ENCODE measurements at places on chromosomes 5 and 9.

GRCh38 chr9:22165144-22165543, 156.0 kb upstream of the CDKN2B start:
- no peak for DNase-seq
- H3K36me3 ChIP-seq = no peaks in the 10 kb centered on the region
- H3K4me1 ChIP-seq = peaks cover 3% of the 10 kb centered on the region
- H3K4me3 ChIP-seq = no peak overlapping the region
- H3K27me3 ChIP-seq = no peaks in the 10 kb centered on the region

DNA sequence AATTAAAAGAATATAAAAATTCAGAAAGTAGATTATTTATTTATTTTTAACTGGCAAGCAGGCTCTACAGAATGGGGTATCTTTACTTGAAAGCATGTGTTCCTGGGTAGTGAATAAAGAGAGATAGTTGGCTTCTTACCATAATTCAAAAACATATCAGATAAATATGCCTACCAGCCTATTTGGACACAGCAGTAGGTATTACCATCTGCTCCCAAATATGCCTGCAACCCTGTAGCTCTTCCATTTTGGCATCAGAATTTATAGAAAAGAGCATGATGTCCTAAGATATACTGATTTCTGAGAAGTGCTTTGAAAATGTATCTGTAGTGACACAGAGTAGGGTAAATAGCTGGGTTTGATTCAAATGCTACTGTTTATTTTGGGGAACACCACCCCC, 1300.5 kb upstream of the DMAC1 start:
- H3K4me3 ChIP-seq = no peak overlapping the region
- no peaks in the 10 kb centered on the region for H3K4me1 ChIP-seq
- no peaks in the 10 kb centered on the region for H3K36me3 ChIP-seq

DNA sequence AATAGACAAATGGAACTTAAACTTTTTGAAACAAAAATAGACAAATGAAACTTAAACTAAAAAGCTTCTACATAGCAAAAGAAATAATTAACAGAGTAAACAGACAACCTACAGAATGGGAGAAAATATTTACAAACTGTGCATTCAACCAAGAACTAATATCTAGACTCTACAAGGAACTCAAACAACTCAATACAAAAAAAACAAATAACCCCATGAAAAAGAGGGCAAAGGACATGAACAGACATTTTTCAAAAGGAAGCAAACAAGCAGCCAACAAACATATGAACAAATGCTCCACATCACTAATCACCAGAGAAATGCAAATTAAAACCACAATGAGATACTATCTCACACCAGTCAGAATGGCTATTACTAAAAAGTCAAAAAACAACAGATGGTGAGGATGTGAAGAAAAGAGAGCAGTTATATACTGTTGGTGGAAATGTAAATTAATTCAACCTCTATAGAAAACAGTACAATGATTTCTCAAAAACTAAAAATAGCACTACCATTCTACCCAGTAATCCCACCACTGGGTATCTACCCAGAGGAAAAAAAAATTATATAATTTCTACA, 170.8 kb upstream of the RGMB start:
- peak; percentile 51 for DNase-seq
- no peak overlapping the region for H3K27ac ChIP-seq
- no peaks in the 10 kb centered on the region for H3K36me3 ChIP-seq
- H3K27me3 ChIP-seq = no peaks in the 10 kb centered on the region
- no peak overlapping the region for H3K4me3 ChIP-seq
- peaks cover 21% of the 10 kb centered on the region for H3K4me1 ChIP-seq

DNA sequence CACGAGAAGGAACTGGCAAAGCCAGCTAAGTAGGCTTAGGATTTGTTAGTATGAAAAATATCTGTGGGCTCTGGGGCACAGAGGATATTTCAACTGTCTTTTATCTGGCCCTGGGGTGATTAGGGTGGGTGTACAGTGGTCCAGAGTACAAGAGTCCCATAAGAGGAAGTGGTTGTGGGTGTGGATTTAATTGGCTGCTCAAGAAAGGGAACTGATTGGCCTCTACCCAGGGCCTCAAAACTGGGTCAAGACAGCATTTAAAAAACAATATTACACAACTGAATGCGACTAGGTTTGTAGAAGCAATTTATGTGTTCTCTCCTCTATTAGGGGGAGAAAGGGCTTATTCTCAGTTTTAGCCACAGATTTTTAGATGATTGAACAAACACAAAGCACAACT, 1353.4 kb upstream of the WWC1 start:
- no peak overlapping the region for H3K27ac ChIP-seq
- H3K36me3 ChIP-seq = no peaks in the 10 kb centered on the region
- H3K4me1 ChIP-seq = no peaks in the 10 kb centered on the region
- no peak overlapping the region for H3K4me3 ChIP-seq
- no peaks in the 10 kb centered on the region for H3K27me3 ChIP-seq

GRCh38 chr5:31273161-31273560, 79.7 kb downstream of the CDH6 start:
- H3K36me3 ChIP-seq = no peaks in the 10 kb centered on the region
- no peak overlapping the region for H3K27ac ChIP-seq
- DNase-seq = no peak
- no peaks in the 10 kb centered on the region for H3K4me1 ChIP-seq
- no peaks in the 10 kb centered on the region for H3K27me3 ChIP-seq
- H3K4me3 ChIP-seq = no peak overlapping the region

DNA sequence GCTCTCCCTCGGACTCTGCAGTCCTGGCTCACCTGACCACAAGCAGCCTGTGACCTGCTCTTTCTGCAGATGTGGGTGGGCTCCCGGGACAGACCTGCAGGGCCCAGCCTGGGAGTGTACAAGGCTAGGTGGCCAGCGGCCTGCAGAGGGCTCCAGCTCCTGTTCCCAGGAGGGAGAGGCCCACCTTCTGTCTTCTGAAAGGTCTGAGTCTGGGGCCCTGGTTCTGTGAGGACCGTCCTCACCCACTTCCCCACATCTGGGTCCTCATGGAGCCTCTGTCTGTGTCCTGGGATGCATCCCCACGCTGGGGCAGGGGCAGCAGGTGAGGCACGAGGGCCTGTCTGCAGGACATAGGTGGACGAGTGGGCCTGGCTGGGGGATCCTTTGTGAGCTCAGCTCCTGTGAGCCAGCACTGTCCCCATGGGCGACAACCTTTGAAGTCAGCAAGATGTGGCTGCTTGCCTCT, 43.7 kb downstream of the PHF2 start:
- DNase-seq = no peak
- H3K36me3 ChIP-seq = no peaks in the 10 kb centered on the region
- H3K4me1 ChIP-seq = no peaks in the 10 kb centered on the region
- H3K27ac ChIP-seq = no peak overlapping the region

- H3K27ac ChIP-seq = no peak overlapping the region
- no peaks in the 10 kb centered on the region for H3K27me3 ChIP-seq
- H3K36me3 ChIP-seq = peaks cover 11% of the 10 kb centered on the region
Measured at GRCh38 chr9:79663300-79663699, 91.5 kb downstream of the TLE4 start.

DNA sequence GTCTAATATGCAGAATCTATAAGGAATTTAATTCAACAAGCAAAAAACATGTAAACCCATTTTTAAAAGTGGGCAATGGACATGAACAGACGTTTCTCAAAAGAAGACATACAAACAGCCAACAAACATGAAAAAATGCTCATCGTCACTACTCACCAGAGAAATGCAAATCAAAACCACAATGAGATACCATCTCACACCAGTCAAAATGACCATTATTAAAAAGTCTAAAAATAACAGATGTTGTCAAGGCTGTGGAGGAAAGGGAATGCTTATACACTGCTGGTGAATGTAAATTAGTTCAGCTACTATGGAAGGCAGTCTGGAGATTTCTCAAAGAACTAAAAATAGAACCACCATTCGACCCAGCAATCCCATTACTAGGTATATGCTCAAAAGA, 3.1 kb upstream of the KLHL3 start:
- no peak overlapping the region for H3K4me3 ChIP-seq
- no peaks in the 10 kb centered on the region for H3K27me3 ChIP-seq
- no peaks in the 10 kb centered on the region for H3K4me1 ChIP-seq
- DNase-seq = no peak

DNA sequence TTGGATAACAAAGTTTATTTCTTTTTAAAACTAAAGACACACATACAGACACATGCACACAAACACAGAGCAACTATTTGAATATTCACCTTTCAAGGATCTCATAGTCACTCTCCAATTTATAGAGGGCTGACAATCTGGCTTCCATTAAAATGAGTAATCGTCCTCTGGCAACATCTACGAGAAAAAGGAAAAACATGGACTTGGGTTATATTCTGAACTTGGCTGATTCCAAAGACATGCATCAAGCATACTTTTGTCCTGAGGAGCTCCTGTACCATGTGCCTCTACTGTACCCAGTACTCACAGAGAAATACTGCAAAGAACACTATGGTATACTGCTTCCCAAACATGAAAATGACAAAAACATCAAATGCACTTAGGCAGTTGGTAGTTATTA, 15.4 kb downstream of the IARS1 start:
- no peaks in the 10 kb centered on the region for H3K4me1 ChIP-seq
- H3K27ac ChIP-seq = 0 out of 2 replicates have a peak overlapping the region, but pooled peaks have one; percentile 2
- H3K36me3 ChIP-seq = peaks cover 95% of the 10 kb centered on the region
- no peak for DNase-seq
- H3K27me3 ChIP-seq = no peaks in the 10 kb centered on the region

DNA sequence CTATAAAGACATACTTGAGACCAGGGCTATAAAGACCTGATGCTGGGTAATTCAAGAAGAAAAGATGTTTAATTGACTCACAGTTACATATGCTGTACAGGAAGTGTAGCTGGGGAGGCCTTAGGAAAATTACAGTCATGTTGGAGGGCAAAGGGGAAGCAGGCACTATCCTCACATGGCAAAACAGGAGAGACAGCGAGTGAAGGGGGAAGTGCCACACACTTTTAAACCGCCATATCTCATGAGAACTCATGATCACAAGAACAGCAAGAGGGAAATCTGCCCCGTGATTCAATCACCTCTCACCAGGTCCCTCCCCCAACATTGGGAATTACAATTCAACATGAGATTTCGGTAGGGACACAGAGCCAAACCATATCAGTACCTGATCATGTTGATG, 89.9 kb upstream of the ADAMTSL1 start:
- H3K4me1 ChIP-seq = no peaks in the 10 kb centered on the region
- no peak overlapping the region for H3K27ac ChIP-seq
- DNase-seq = no peak
- no peaks in the 10 kb centered on the region for H3K27me3 ChIP-seq
- no peak overlapping the region for H3K4me3 ChIP-seq

GRCh38 chr5:164741376-164741775, 1236.0 kb downstream of the MAT2B start:
- DNase-seq = no peak
- H3K36me3 ChIP-seq = no peaks in the 10 kb centered on the region
- no peaks in the 10 kb centered on the region for H3K27me3 ChIP-seq
- no peaks in the 10 kb centered on the region for H3K4me1 ChIP-seq

DNA sequence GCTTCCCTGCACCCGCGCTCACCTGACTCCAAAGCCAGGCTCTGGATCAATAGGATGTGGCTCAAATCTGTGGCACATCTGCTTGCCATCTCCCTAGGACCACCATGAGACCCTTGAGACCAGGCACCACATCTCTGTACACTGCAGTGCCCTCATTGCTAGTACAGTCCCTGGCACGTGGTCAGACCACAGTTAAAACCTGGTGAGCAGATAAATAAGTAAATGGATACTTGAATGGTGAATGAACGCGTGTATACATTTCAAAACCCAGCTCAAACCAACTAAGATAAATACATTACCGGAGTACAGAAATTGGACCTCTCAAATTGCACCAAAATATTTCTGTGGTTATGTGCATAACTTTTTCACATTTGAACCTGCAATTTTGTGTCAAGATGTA, 221.2 kb upstream of the IRX4 start:
- H3K4me1 ChIP-seq = no peaks in the 10 kb centered on the region
- H3K4me3 ChIP-seq = no peak overlapping the region
- H3K36me3 ChIP-seq = no peaks in the 10 kb centered on the region
- H3K27ac ChIP-seq = no peak overlapping the region

DNA sequence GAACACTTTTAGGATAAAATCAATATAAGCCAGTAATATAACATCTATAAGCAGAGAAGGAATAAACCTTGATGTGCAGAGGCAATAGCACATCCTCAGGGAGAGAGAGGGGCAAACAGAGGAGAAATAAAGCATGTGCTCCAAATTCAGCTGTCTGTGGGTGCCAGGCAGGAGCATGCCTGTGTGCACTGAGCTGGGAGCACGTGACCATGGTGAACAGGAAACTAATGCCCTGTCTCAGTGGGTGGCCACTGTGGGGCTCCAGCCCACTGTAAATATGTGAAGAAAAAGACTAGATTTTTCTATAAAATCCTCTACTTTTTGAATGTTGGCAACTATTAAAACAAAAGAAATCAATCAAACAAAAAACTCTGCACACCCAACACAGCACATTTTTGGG, 55.3 kb downstream of the FYB1 start:
- no peak overlapping the region for H3K4me3 ChIP-seq
- no peaks in the 10 kb centered on the region for H3K27me3 ChIP-seq
- peak; percentile 40 for DNase-seq
- peaks cover 24% of the 10 kb centered on the region for H3K4me1 ChIP-seq
- no peaks in the 10 kb centered on the region for H3K36me3 ChIP-seq
- H3K27ac ChIP-seq = no peak overlapping the region

- H3K4me3 ChIP-seq = no peak overlapping the region
- H3K4me1 ChIP-seq = no peaks in the 10 kb centered on the region
- peaks cover 17% of the 10 kb centered on the region for H3K27me3 ChIP-seq
- no peak for DNase-seq
Measured at GRCh38 chr5:112189391-112189790, 229.7 kb downstream of the EPB41L4A start.

DNA sequence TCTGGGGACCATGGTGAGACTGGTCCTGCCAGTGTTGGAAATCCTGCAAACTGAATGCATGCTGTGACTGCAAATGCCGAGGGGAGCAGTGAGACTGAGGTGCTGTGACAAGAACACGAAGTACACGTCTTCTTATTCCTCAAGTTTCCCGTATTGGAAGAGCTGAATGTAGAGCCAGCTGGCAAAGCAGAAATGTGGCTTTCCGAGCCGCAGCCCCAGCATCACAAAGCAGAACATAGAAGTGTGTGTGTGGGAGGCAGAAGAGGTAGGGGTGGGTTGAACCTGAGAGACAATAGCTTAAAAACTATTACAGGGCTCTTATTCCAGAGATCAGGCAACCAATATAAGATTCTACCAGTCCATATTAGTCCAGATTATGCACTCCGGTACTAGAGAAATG, 98.8 kb downstream of the CARTPT start:
- no peak overlapping the region for H3K27ac ChIP-seq
- no peaks in the 10 kb centered on the region for H3K36me3 ChIP-seq
- H3K4me1 ChIP-seq = no peaks in the 10 kb centered on the region
- H3K27me3 ChIP-seq = no peaks in the 10 kb centered on the region
- no peak for DNase-seq

- H3K4me3 ChIP-seq = no peak overlapping the region
- H3K27me3 ChIP-seq = no peaks in the 10 kb centered on the region
- H3K27ac ChIP-seq = no peak overlapping the region
- no peak for DNase-seq
Measured at GRCh38 chr9:75589497-75589896, 301.0 kb upstream of the PCSK5 start.

DNA sequence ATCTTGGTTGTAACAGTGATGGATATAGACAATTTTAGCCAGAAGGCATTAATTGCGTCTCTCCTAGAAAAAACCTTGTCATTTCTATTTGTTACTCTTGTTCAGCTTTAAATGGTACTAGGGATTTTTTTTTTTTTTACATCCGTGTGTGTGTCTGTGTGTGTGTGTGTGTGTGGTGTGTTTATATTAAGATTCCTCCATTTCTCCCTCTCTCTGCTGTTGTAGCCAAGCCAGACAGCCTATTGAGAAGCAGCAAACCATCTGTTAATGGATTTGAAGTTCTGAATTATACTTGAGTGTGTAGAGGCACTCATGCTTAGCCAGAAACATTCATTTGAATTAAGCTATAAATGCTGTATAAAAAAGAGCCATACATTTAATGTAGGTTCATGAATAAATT, 72.3 kb downstream of the SLF1 start:
- no peak for DNase-seq
- no peak overlapping the region for H3K27ac ChIP-seq
